Activated T-helper 1 cell treated with anti-CD3 and anti-CD28 coated beads, Interleukin-2, amount 50 U/mL, for 16 hours (primary cell): ENCODE measurements at places on chromosomes 5 and 9.

- DNase-seq: peak; percentile 3
Observed at GRCh38 chr5:159208514-159209437, 577 bp downstream of the RNF145 start.

DNA sequence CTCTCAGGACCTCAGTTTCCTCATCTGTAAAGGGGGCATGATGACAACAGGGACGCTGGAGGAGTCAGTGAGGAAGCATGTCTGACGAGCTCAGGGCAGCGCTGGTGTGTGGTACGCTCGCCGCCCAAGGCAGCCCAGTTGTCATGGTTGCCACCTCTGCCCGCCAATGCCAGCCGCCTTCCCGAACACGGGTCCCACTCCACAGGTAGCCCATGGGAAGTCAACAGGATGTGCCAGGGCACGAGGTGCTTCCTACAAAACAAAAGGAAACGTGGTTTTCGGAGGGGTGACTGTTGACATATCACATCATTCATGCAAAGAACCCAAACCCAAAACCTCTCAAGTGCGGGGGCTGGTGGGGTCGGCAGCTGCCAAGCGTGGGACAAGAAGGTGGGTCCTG is 58.1 kb downstream of the NEK6 start:
- no peak for DNase-seq

DNA sequence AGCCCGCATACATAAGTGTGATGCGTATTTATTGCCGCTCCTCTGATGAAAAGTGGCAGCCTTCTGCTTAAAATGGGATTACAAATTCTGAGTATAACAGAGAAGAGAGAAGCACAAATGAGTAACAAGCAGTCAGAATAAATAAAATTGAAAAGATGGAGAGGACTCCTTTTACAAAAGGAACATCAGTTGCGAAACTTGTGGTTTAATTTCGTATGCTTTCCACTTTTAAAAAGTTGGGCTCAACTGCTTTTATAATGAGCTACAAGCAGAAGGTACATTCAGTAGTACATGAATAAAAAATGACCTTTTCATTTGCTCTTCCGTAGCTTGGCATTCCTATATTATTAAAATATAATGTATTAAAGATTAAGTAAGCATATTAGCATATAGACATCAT is 320.0 kb downstream of the FBXL17 start:
- DNase-seq: no peak

- DNase-seq: no peak
Observed at GRCh38 chr5:158809310-158809850, 290.3 kb downstream of the EBF1 start.

DNA sequence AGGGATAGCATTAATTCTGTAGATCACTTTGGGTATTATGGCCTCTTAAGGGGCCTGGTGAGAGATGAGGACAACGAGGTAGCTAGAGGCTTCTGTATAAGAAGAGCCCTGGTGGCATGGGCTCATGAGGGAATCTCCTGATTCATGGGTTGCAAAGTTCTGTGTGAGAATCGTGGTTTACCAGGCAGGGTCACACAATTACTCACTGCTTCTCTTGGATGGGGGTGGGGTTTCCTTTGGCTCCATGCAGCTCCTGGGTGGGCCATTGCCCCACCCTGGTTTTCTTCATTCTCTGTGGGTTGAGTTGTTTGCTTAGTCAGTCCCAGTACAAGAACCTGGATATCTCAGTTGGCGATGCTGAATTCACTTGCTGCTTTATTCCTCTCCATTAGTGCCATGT is 30.9 kb upstream of the TNFSF15 start:
- no peak for DNase-seq

- no peak for DNase-seq
Observed at GRCh38 chr9:131708226-131709002, 31.5 kb downstream of the RAPGEF1 start.

GRCh38 chr5:181170996-181171395 is 23.6 kb downstream of the OR2V2 start:
- no peak for DNase-seq

GRCh38 chr5:31825518-31826068 is 186.7 kb downstream of the PDZD2 start:
- no peak for DNase-seq

DNA sequence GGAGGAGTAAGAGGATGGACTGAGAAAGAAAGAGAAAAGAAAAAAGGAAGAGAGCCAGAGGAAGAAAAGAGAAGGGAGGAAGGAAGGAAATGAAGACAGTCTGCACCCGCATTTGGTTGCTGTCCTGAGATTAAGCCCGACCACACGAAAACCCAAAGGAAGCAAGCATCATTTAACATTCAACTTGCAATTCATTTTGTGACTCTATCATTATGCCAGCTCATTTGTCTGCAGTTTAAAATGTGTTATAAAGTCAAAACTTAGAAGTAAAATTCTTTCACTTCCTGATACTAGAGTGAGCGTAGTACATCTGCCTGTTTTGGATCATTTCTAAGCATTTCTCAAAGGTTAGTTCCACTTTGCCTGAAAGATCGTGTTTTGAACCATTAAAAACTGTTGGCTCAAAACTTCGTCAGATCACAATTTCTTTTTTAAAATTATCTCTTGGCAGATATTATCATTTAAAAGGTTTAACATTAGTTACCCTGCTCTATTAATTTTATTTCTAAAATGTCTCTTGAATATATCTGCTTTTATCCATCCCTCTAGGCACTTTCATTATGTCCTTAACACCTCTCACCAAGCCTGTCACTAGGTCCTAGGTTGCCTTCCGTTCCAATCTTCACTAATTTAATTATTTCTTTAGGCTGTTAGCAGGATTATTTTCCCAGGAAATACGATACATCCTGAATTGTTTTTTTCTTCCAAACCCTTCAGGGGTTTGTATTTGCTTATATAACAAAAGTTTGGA is 240.9 kb downstream of the TLE4 start:
- no peak for DNase-seq

GRCh38 chr5:76732405-76733048 is 16.6 kb downstream of the F2R start:
- no peak for DNase-seq

- no peak for DNase-seq
Observed at GRCh38 chr5:97121848-97122247, 20.6 kb downstream of the LIX1 start.

DNA sequence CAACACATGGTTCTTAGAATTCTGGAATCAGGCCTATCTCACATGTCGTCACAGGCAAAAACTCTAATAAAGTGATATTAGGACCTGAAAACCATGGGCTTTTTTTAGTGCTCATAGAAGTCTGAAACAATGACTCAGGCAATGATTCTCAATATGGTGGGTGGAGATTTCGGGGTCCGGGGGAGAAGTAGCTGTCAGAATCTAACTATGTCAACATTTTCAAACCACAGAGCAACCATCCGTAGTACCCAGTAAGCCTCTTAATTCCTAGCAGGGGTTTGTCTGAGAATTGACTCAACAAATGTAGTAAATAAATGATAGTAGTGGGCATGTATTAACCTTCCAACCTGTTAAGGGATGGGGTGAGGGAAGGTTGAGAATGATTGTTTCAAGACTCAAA is 2.6 kb downstream of the AMACR start:
- no peak for DNase-seq

- no peak for DNase-seq
Observed at GRCh38 chr5:1137567-1138444, 25.9 kb upstream of the SLC12A7 start.

GRCh38 chr5:124902097-124902821 is 155.8 kb upstream of the ZNF608 start:
- DNase-seq: no peak

DNA sequence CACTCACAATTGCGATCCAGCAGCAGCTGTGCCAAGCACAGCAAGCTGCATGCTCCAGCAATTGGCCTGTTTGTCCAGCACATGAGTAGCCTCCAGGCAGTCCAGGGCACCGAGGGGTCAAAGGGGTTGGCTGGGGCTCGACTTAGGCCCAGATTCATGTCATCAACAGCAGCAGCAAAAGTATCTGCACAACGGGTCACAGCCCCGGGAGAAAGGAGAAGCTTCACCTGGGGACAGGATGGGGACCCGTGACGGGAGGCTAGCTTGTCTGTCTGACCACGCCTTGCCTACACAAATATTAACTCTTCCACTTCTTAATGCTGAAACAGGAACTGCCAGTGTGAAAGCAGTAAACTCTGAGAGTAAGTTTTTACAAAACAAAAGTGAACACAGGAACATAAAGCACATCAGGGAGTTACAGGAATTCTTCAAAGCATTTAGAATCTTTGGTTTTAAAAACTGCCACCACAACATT is 191.2 kb downstream of the PIK3R1 start:
- DNase-seq: no peak

GRCh38 chr9:129009584-129010141 is 18.5 kb downstream of the SH3GLB2 start:
- DNase-seq: no peak

DNA sequence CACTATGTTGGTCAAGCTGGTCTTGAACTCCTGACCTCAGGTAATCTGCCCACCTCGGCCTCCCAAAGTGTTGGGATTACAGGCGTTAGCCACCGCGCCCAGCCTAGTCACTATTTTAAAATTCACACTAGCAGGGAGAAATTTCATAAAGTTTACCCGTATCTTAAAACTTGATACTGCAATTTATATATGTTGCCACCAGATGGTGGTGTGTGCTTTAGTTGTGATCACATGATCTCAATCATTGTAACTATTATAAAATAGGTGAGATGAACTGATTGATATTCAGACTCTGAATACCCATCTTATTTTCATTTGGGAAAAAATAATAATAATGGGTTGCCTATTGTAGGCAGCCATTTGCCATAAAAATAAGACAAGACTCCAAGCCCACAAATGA is 1330.4 kb upstream of the WWC1 start:
- DNase-seq: no peak

DNA sequence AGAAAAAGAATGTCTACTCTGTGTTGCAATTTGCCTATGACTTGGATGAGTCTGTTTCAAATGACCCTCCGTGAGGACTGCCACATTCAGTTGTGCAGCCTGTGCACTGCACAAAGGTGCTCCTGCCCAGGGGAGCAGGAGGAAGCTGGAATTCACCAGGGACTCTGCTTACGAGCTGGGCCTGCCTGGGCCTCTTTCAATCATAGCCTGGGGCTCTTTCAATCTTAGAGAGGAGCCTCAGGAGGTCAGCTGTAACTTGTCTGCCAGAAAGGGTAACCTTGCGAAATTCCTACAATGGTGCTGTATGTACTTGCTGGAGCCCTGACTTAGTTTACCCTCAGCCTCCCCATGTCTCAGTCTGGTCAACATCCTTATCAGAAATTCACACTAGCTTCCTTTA is 8.4 kb upstream of the SFXN1 start:
- DNase-seq: no peak

GRCh38 chr9:88791105-88791805 is 200.0 kb upstream of the S1PR3 start:
- no peak for DNase-seq
